Motor neuron (in vitro differentiated cells): ENCODE measurements at places on chromosomes 16 and 17. TPM values are rescaled to one million over a fixed set of nuclear protein-coding genes. Genes with fewer than 3 reads are reported as not detected.

GRCh38 chr17:57309479-57309878 lies 53.2 kb downstream of the MSI2 start:
- no peak for ATAC-seq

DNA sequence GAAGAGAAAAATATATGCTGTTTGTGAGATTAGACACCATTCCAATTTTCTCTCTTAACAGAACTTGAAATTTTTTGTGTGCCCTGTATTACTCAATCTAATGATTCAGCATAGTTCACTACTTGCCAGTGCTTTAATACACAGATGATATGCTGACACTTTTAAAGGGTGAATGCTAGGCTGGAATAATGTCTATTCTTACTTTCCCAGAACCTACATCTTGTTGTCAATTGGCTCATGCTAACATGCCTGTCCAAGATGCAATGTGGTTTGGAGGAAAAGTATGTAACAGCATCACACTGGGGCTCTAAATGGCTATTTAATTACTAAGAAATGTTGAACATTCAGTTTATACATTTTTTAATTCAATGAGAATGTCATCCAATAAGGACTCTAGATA lies 7.6 kb upstream of the MAP2K6 start:
- no peak for ATAC-seq

DNA sequence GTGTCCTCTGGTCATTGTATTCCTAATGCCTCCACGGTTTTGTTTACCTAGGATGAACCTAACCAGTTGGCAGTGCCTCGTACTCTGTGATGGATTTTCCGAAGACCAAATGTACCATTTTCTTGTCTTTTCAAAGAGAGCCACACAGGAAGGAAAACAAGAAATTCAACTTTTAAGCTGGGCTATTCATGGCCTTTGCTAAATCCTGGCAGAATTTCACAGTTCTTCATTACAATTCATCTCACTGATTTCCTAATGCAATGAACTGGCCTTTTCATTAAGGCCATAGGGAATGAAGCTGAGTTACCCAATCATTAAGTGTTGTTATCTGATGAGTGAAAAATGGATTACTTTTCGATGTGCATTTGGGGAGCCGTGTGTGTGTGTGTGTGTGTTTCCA lies 7.9 kb upstream of the KCNJ16 start:
- no peak for ATAC-seq

DNA sequence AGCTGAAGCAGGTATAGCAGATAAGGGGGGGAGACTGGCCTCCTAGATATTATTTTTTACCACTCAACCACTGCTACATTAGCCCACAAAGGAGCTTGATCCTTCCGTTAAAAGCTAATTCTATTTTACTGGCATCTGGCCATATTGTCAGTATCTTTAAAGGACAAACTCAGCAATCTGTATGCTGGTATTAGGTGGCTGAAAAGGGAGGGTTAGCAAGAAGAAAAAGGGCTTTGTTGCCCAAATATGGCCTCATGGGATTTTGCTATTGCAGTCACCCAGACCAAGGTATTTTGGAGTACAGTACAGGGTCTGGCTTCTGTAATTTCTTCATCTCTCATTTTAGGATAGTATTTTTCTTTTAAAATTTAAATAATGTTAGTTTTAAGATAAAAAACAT lies 14.4 kb downstream of the RFWD3 start:
- ATAC-seq = no peak

DNA sequence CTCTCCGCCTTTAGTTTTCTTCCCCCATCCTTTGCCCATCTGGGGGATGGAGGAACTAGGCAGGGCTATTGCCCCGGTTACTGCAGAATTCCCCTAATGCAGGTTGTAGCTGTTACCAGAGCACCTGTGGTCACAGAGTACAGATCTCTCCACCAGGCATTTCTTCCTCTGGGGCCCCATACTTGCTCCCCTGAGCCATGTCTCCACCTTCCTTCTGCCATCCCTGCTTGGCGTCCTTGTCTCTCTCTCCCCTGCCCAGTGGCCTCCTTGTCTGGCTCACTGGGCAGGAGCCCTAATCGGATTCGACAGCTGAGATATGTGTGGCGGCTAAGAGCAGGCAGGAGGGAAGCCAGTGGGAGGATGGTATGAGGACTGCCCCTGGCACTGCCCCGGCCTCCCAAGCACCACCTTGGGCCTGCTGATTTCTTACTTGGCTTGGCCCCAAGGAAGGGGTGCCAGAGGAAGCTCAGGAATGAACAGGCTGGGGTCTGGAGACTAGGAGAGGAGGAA lies 2.0 kb downstream of the RARA start:
- no peak for ATAC-seq

The ABCC6 gene
- 2.6 and 3.7 TPM in 2 replicates for total RNA-seq

The SCO1 gene
- 20.4 and 25.4 TPM in 2 replicates for total RNA-seq
